ENCODE measurements at places on chromosomes 1 and 21. TPM values are rescaled to one million over a fixed set of nuclear protein-coding genes. Genes with fewer than 3 reads are reported as not detected.

The C1orf94 gene
- under 0.01 TPM for total RNA-seq

The SLC2A1 gene
- 56.5 TPM for total RNA-seq

The ACOT11 gene
- total RNA-seq = 0.77 TPM

The FCRL1 gene
- total RNA-seq = not detected

The TSPAN2 gene
- 0.66 TPM for total RNA-seq

The GPR25 gene
- not detected for total RNA-seq

The VWA5B1 gene
- total RNA-seq = not detected

The HFM1 gene
- 1.8 TPM for total RNA-seq

The SLC2A5 gene
- total RNA-seq = 0.83 TPM

The TRNP1 gene
- total RNA-seq = 10.8 TPM

The FAM131C gene
- 0.50 TPM for total RNA-seq

The IVL gene
- not detected for total RNA-seq

The VTCN1 gene
- under 0.01 TPM for total RNA-seq

The HSD3B2 gene
- not detected for total RNA-seq

The SLAMF9 gene
- total RNA-seq = not detected

The RNU11 gene
- total RNA-seq = not detected

The C4BPA gene
- not detected for total RNA-seq

The OR2L3 gene
- not detected for total RNA-seq

The MATN1 gene
- not detected for total RNA-seq

The CRP gene
- not detected for total RNA-seq

The TNFRSF18 gene
- total RNA-seq = 0.77 TPM

The FRRS1 gene
- total RNA-seq = 27.0 TPM

The MRPS15 gene
- total RNA-seq = 75.0 TPM
